ENCODE measurements at places on chromosomes 2 and 18.

- no peak for DNase-seq
These were observed 40.9 kb upstream of the CTLA4 start for GRCh38 chr2:203826704-203827103.

GRCh38 chr2:242098034-242098433 lies 228.5 kb downstream of the RTP5 start:
- no peak for DNase-seq

DNA sequence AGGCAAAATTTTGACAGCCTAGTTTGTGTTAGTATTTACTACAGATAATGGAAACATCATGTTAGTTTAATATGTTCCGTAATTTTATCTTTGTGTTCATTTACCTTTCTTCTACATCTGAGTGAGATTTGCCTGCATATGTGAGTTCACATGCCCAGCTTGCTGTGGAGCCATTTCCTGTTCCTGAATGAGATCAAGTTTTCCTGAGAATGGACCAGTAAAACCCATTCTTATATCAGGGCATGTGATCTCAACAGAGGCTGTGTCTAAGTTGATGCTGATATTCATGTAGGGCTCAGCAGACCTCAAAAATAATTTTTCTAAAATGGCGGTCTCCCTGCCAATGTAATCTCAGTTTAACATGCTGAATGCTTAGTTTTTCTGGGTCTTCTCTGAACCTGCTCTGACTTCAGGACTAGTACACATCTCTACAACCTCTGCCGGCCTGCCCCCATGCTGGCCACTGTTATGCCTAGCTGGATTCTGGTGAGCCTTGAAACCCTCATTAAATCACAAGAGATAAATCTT lies 1.0 kb downstream of the IL1A start:
- no peak for DNase-seq

DNA sequence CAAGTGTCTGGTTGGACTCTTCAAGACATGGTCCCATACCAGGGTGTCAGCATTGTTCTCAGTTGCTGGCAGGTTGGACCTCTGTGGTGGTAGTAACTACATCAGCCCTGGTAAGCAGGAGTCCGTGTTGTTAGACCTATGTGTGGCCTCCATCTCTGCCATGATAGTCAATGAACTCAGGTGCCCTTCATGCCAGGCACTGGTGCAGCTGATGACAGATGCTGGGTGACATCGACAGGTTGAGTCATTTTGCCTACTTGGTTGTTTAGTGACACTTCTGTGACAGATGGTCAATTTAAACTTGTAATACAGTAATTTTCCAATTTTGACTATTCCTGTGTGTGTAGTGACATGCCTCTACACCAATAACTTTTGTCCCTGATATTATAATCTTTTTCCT lies 189.7 kb downstream of the SP3 start:
- DNase-seq = no peak

DNA sequence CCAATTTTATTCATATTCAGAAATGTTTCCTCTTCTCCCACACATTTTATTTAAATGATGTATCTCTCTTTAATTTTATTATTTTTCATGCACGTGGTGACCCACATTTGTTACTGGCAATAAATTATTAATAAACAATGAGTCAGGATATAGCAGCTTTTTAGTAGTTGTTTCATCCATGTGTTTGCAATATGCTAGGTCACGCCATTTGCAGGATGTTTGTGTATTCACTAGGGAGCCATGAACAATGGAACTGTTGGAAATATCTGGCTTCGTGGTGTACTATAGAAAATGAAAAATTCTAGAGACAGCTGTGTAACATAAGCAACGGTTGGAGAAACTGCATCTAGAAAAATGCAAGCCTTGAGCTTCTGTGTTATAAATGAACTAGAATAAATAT lies 176.0 kb upstream of the COL3A1 start:
- DNase-seq = peak; percentile 4

DNA sequence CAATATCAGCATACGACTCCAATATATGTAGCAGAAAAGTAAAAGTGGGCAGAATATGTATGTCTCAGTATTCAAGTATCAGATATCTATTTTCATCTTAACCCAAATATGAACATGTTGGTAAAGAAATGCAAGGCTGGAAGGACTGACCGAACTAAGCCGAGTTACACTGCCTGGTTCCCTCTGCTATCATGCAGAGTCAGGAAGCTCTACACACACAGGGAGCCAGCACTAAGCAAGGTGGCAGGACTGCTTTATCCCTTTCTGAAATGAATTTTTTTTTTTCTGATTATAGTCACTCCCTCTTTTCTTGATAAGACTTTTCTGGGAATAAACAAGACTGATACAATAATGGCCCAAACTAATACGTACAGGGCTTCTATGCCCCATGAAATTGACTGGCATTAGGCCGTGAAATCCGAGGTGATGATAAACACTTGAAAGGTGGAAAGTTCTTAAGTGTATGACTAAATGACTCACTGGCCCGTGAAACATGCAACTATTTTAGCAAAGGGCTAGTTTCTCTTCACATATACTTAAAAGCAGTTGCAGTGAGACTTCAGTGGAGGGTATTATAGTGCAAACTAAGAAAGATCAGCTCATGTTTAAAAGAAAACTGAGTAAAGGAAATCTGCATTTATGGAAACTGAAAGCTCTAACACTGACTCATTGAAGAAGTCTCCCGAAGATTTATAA lies 14.9 kb downstream of the DPP4 start:
- DNase-seq = no peak

DNA sequence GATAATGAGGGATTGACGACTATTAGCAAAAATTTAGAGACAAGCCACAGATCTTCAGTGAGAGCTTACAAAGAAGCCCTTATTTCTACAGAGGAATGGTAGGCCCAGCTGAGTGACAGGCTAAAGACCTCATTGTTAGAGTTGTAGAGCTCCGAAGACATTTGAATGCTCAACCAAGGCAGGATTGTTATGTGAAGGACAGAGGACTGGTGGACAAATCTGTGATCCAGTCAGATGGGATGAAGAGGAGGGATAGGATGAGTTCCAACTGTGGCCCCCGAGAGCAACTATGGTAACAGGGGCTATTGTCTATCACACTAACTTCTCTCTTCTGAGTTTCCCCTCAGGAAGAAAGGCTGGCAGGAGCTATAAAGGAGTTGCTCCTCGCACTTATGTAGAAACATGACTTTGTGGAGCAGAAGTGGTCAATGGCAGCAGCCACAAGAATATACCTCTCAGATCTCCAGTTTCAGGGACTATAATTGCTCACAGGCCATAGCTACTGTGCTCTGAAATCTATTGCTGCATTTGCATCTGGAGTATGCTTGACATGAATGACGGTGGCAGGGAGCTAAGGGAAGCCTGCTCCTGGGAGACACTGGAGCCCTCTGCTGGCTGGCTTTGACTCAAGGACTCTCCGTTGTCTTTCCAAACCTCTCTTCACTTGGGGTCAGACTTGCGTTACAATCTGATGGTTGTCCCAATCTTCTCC lies 50.3 kb upstream of the GREB1L start:
- DNase-seq = no peak

All from NCI-H446 (cell line).